Testis (tissue), 5 donors: ENCODE measurements at places on chromosomes 3 and 15. TPM values are rescaled to one million over a fixed set of nuclear protein-coding genes. Genes with fewer than 3 reads are reported as not detected.

RYR3 gene
- total RNA-seq = 7.6 TPM

RCCD1 gene
- total RNA-seq = 17.5 TPM

DNA sequence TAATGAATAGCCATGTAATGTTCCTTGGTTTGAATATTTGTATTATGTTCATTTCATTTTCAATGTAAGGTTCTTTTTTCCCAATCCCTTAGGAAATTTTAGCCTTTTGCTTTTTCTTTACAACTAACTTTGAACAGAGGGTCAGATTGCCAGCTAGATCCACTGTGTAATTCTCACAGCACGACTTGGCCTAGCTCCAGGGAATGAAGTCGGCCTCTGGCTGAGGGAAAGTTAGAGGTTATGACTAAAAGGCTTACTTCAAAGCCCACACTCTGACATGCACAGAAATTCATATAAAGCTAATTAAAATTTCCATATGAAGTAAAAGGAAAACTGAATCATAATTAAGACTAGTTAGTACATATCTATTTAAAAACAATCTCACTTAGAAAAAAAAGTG, 38.7 kb downstream of the ROBO1 start:
- H3K36me3 ChIP-seq = no peaks in the 10 kb centered on the region
- H3K27ac ChIP-seq = no peak overlapping the region
- no peaks in the 10 kb centered on the region for H3K4me1 ChIP-seq

- H3K36me3 ChIP-seq = no peaks in the 10 kb centered on the region
- H3K4me1 ChIP-seq = no peaks in the 10 kb centered on the region
- no peak overlapping the region for H3K4me3 ChIP-seq
These were observed 34.6 kb upstream of the SPRED1 start for GRCh38 chr15:38217788-38218609.

- H3K36me3 ChIP-seq = no peaks in the 10 kb centered on the region
- H3K4me3 ChIP-seq = no peak overlapping the region
- no peak overlapping the region for H3K27ac ChIP-seq
- H3K4me1 ChIP-seq = no peaks in the 10 kb centered on the region
These were observed 58.5 kb upstream of the TRIM71 start for GRCh38 chr3:32759342-32759741.

DNA sequence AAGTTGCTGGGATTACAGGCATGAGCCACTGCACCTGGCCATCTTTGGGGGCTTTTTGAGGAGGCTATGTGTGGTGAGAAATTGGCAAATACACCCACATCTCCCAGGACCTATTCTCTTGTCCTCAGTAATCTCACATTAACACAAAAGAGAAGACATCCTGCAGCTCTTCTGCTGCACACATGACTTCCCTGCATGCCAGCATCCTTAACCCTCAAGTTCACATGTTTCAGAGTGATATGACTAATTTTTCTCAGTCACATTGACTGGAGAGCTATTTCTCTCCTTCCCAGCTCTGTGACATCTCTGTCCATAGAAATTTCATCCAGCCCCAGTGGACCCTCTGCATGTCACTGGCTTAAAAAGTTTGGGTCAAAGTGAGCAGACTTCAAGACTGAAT, 1.9 kb upstream of the SKIC8 start:
- no peak overlapping the region for H3K27ac ChIP-seq
- H3K4me3 ChIP-seq = no peak overlapping the region
- no peaks in the 10 kb centered on the region for H3K36me3 ChIP-seq
